Activated CD8-positive, alpha-beta memory T cell treated with anti-CD3 and anti-CD28 coated beads, Interleukin-2, amount 10 ng/mL, durations not matched to agents 7 days and 5 days (primary cell): ENCODE measurements at places on chromosomes 7 and 10. TPM values are rescaled to one million over a fixed set of nuclear protein-coding genes. Genes with fewer than 3 reads are reported as not detected.

- peaks cover 2% of the 10 kb centered on the region for H3K36me3 ChIP-seq
- no peak overlapping the region for H3K4me3 ChIP-seq
- peaks cover 37% of the 10 kb centered on the region for H3K4me1 ChIP-seq
- H3K27ac ChIP-seq = peak overlapping the region; percentile 16
Measured at GRCh38 chr10:95246582-95247051, 44.2 kb downstream of the PDLIM1 start.

Gene UCN3
- total RNA-seq = not detected

DNA sequence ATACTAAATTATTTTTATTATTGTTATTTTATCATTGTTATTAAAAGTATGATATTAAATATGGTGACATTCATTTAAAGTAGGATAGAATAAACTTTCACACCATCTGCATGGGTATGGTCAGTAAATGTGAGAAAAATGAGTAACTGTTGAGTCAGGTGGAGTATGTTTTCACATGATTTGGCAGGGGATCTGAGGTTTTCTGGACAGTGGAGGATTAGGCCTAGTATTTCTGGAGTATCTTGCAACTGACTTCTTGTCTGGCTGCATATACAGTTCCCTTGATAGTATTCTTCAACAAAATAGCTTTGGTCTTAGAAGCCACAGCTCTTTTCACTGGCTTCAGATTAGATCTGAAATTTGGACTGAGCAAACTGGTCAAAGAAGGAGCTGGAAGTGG lies 54.5 kb downstream of the GBF1 start:
- no peaks in the 10 kb centered on the region for H3K27me3 ChIP-seq
- H3K4me3 ChIP-seq = no peak overlapping the region
- DNase-seq = no peak
- H3K27ac ChIP-seq = peak overlapping the region; percentile 17
- H3K4me1 ChIP-seq = peaks cover 22% of the 10 kb centered on the region

Gene LLCFC1
- not detected for total RNA-seq

DNA sequence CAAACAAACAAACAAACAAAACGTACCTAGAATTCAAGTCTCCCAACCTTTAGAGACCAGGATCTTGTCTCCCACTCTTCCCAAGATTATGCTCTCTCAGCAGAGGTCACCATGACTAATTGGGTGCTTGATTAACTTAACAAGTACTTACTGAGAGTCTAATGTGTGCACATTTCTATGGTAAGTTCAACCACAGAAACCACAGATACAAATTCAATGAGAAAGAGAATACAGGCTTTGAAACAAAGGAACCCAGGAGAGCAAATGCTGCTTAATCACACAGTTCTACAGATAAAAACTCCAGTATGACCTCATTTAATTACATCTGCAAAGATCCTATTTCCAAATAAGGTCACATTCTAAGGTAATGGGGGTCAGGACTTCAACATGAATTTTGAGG lies 142.8 kb downstream of the DNAJC1 start:
- H3K36me3 ChIP-seq = peaks cover 18% of the 10 kb centered on the region
- no peak for DNase-seq
- no peak overlapping the region for H3K27ac ChIP-seq
- no peak overlapping the region for H3K4me3 ChIP-seq
